NCI-H446 treated with DMSO at 0.1 percent for 48 hours (cell line): ENCODE measurements at places on chromosomes 7 and 10.

- DNase-seq, result no peak
Measured at GRCh38 chr10:79331709-79332108, 15.6 kb upstream of the PPIF start.

DNA sequence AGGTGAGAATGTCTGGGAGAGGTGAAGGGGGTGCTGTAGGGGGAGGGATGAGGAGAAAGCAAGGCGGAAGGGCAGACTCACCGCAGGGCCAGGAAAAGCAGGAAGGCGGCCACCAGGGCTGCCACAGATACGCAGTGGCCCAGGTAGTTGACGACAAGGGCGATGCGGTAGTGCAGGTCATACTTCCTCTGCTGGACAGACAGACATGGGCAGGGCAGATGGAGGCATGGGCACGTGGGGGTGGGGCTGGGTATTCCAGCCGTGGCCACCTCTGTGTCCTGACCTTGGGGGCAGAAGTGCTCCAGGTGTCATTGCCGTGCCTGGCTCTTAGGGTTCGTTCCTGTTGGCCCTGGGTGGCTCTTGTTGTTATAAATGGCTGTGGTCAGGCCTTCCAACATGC lies 16.8 kb downstream of the CRHR2 start:
- DNase-seq, result no peak

DNA sequence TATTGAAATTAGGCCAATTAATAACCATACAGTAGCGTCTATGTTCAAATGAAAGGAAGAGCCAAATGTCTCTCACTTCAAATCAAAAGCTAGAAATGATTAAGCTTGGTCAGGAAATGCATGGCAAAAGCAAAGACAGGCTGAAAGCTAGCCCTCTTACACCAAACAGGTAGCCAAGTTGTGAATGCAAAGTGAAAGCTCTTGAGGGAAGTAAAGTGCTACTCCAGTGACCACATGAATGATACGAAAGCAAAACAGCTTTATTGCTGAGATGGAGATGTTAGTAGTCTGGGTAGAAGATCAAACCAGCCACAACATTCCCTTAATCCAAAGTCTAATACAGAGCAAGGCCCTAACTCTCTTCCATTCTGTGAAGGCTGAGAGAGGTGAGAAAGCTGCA lies 123.8 kb downstream of the TEX36 start:
- DNase-seq, result no peak

GRCh38 chr7:36440880-36441279 lies 51.2 kb downstream of the ANLN start:
- peak; percentile 32 for DNase-seq

DNA sequence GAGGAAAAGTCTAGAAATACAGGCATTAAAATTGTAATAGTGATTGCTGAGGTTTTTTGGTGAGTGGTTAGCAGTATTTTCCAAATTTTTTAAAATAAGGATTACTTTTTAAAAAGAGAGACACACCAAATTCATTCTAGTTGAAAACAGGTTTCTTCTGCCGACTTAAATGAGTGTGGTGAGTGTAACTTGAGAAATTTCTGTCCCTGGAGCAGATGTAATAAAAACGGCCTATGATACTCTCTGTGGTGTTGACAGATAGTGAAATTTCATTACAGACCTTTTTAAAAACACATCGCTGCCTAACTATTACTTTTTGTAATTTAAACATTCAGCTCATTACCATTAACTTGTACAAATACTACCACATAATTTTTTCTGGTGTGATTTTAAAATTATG lies 90.1 kb downstream of the CYP51A1 start:
- no peak for DNase-seq

DNA sequence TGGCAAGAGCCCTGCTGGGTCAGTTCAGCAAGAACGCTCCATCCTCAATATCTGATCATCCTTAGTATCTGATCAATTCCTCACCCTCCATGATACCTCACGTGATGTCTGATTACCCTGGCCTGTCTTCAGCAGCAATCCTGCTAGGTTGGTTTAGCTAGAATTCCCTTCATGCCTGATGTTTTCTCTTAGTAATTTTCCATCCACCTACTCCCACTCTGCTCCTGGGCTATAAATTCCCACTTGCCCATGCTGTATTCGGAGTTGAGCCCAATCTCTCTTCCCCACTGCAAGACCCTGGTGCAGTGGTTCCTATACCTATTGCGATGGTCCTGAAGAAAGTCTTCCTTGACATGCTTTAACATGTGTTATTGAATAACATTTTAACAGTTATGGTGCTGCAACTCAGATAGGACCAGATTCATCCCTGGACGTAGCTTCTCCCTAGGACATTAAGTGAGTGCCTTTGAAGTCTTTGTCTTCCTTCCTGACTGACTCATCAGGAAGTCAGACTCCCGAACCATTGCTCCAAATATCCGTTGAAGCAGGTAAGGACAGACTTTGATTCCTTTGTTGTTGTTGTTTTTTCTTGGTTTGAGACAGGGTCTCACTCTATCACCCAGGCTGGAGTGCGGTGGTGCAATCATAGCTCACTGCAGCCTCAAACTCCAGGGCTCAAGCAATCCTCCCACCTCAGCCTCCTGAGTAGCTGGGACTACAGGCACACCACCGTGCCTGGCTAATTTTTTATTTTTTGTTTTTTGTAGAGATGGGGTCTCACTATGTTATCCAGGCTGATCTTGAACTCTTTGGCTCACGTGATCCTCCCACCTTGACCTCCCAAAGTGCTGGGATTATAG lies 29.4 kb upstream of the CLDN3 start:
- no peak for DNase-seq

- no peak for DNase-seq
Measured at GRCh38 chr10:25843551-25844170, 90.4 kb upstream of the MYO3A start.

DNA sequence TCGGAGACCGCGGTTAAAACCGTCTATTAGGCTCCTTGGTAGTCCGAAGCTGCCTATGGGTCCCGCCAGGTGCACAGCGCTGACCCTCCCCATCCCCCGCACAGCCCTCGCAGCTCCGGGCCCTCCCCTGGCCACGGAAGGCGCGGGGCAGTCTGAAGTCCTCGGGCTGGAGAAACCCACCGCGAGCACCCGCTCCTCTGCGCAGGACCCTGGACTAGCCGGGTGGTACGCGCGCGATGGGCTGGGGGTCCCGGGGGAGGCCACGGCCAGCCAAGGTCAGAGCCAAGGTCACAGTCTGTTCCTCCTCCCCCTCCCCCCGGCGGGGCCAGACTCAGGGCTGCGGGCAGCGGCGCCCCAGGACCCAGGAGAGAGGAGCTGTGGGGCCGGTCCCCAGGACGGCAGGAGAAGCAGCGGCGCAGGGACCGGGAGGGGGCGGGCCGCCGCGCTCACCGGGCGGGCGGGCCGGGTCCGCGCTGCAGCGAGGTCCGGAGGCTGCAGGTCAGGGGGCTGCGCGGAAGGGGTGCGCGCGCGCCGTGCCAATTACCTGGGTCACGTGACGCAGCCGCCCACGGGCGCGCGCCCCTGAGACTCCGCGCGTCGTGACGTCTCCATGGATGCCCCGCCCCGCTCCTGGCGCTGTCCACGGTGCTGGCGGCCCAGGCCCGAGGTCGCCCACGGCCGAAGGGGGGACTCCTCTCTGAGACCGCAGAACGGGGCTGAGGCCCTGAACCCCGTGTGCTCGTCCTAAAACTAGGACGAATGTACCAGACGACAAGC lies at the start of gene OGDHL:
OGDHL (minus strand) TSS at position 535 of the 777 bp plus-strand sequence. CDS start 3,731 bp downstream, outside the sequence.
- DNase-seq, result no peak
